ENCODE measurements at places on chromosomes 2 and 18.

- no peak for DNase-seq
Measured at GRCh38 chr2:5548991-5549715, 143.0 kb upstream of the SOX11 start.

DNA sequence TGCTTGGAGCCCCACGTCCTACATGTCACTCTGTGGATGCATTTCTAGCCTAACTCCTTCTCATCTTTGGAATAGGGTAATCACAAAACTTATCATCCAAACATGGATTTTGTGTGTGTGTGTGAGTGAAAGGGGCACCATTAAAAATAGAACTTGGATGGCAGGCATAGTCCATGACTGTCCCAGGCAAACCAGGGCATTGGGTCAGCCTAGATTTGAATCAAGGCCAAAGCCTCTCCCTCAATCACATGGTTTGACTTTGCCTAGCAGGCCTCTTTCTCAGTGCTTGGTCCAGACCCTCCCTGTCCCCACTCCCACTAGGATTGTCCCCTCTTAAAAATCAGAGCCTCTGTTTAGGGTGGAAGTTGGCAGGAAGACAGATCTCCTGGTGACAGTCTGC lies 67.4 kb upstream of the BCL2L11 start:
- no peak for DNase-seq

- peak; percentile 92 for DNase-seq
Measured at GRCh38 chr2:98465456-98466226, 21.0 kb downstream of the INPP4A start.

- no peak for DNase-seq
Measured at GRCh38 chr18:50700245-50701165, 119.3 kb downstream of the MRO start.

GRCh38 chr2:187003038-187003554 lies 154.1 kb upstream of the ZSWIM2 start:
- no peak for DNase-seq

Data from MV-4-11 (cell line).